Glutamatergic neuron (in vitro differentiated cells): ENCODE measurements at places on chromosomes 13 and 19. TPM values are rescaled to one million over a fixed set of nuclear protein-coding genes. Genes with fewer than 3 reads are reported as not detected.

GRCh38 chr19:13906521-13906904 is 512 bp downstream of the CC2D1A start:
- H3K4me1 ChIP-seq, result no peaks in the 10 kb centered on the region
- peak overlapping the region; percentile 79 for H3K4me3 ChIP-seq
- H3K36me3 ChIP-seq, result no peaks in the 10 kb centered on the region

DNA sequence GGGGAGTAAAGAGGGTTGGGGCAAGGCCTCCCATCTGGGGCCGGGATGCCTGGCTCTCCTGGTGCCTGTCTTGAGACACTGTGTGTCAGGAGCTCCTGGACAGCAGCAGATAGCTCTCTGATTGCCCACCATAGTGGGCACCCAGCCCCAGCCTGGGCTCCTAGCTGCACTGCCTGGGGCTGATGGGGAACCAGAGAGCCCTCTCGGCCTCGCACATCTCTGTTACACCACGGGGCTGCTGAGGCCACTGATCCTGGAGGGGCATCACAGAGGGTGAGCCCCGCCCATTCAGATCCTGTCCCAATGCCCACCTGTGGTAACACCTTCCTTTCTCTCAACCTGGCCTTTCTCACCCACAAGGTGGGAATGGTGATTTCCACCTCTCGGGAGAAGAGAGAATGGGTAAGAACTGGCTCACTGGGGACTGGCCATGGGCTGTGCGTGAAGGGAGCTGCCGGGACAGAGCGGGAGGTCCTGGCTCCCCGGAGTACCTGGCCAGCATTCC is 135.9 kb downstream of the URI1 start:
- H3K27ac ChIP-seq, result no peak overlapping the region
- H3K4me3 ChIP-seq, result no peak overlapping the region
- H3K4me1 ChIP-seq, result no peaks in the 10 kb centered on the region

GRCh38 chr19:42254850-42255765 is at the start of gene ERF:
TSS of gene ERF (minus strand) at chr19:42255128. CDS start at chr19:42254999, 129 bp downstream.
- peak; percentile 94 for DNase-seq
- peak within 1 kb of the TSS; percentile 89 for H3K27ac ChIP-seq
- H3K27me3 ChIP-seq, result peaks cover 9% of the 10 kb centered on the region
- H3K36me3 ChIP-seq, result no peaks in the 10 kb centered on the region

The CYP2F1 gene
- total RNA-seq, result not detected
